ENCODE measurements at places on chromosomes 5 and 9. TPM values are rescaled to one million over a fixed set of nuclear protein-coding genes. Genes with fewer than 3 reads are reported as not detected.

DNA sequence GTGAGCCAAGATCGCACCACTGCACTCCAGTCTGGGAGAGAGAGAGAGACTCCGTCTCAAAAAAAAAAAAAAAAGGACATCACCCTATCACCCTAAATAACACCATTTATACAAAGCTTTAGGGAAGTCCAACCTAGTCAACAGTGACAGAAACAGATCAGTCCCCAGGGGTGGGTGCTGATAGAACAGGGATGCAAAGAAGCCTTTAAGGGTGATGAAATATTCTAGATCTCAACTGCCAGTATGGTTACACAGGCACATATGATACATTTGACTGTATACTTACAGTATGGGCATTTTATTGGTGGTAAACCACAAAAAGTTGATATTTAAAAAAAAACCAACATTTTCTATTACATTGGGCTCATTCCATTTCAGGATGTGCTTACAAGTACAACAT lies 4.8 kb downstream of the RETREG1 start:
- H3K36me3 ChIP-seq: no peaks in the 10 kb centered on the region
- H3K27ac ChIP-seq: no peak overlapping the region
- no peaks in the 10 kb centered on the region for H3K27me3 ChIP-seq
- H3K4me1 ChIP-seq: peaks cover 24% of the 10 kb centered on the region
- no peak overlapping the region for H3K4me3 ChIP-seq

- H3K4me3 ChIP-seq: no peak overlapping the region
- H3K27ac ChIP-seq: no peak overlapping the region
- no peak for DNase-seq
- no peaks in the 10 kb centered on the region for H3K27me3 ChIP-seq
- no peaks in the 10 kb centered on the region for H3K4me1 ChIP-seq
Observed at GRCh38 chr5:99314721-99315120, 385.9 kb upstream of the CHD1 start.

- H3K4me1 ChIP-seq: no peaks in the 10 kb centered on the region
- no peak for DNase-seq
- H3K4me3 ChIP-seq: no peak overlapping the region
Observed at GRCh38 chr9:82716821-82717220, 346.1 kb downstream of the RASEF start.

DNA sequence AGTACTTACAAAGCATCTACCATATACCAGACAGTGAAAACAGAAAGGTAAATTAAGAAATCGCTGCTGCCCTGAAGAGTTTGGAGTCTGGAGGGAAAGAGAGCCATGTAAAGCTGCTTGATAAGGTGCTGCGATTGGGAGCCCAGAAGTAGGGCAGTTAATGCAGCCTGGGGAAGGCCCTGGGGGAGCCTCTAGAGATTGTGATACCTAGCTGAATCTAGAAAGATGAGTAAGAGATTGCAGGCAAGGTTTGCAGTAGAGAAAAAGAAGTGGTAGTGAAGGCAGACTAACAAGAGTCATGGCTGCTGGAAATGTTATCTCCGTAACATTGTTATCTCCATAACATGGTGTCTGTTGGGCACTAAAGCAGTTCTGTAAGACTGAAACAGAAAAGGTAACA lies 24.0 kb upstream of the GLIPR2 start:
- peaks cover 2% of the 10 kb centered on the region for H3K36me3 ChIP-seq
- no peaks in the 10 kb centered on the region for H3K4me1 ChIP-seq
- DNase-seq: no peak
- no peak overlapping the region for H3K4me3 ChIP-seq
- H3K27ac ChIP-seq: no peak overlapping the region

GRCh38 chr5:125043781-125044391 lies 297.4 kb upstream of the ZNF608 start:
- no peak overlapping the region for H3K4me3 ChIP-seq
- no peaks in the 10 kb centered on the region for H3K36me3 ChIP-seq
- H3K27ac ChIP-seq: no peak overlapping the region

DNA sequence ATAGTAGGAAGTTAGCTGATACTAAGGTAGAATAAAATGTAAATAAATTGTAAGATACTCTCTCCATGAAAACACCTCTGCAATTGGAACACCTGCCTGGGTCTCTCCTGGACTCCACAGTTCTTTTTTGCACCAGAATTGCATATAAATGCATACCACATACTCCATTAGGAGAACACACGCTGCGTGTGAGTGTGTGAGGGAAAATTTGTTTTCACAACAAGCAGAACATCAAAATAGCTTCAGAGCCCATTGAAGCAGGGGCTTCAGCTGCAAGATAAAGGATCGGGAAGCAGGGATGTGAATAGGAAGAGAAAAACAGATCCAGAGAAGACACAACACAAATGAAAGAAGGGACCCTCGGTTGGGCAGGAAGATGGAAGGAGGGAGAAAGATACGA lies 389.8 kb upstream of the BRINP1 start:
- no peaks in the 10 kb centered on the region for H3K27me3 ChIP-seq
- no peak overlapping the region for H3K27ac ChIP-seq
- no peak overlapping the region for H3K4me3 ChIP-seq
- no peaks in the 10 kb centered on the region for H3K4me1 ChIP-seq
- no peak for DNase-seq

GRCh38 chr9:83281306-83282255 lies 218.6 kb upstream of the RASEF start:
- no peak for DNase-seq
- no peaks in the 10 kb centered on the region for H3K4me1 ChIP-seq
- H3K36me3 ChIP-seq: no peaks in the 10 kb centered on the region

- peaks cover 6% of the 10 kb centered on the region for H3K4me1 ChIP-seq
- H3K27me3 ChIP-seq: no peaks in the 10 kb centered on the region
- no peak overlapping the region for H3K27ac ChIP-seq
- H3K4me3 ChIP-seq: no peak overlapping the region
- DNase-seq: no peak
Observed at GRCh38 chr5:81230416-81230815, 2.7 kb upstream of the CKMT2 start.

GRCh38 chr5:72018143-72018803 lies 89.0 kb upstream of the MAP1B start:
- peaks cover 25% of the 10 kb centered on the region for H3K27me3 ChIP-seq
- DNase-seq: peak; percentile 17
- no peak overlapping the region for H3K4me3 ChIP-seq
- no peaks in the 10 kb centered on the region for H3K36me3 ChIP-seq
- no peak overlapping the region for H3K27ac ChIP-seq

DNA sequence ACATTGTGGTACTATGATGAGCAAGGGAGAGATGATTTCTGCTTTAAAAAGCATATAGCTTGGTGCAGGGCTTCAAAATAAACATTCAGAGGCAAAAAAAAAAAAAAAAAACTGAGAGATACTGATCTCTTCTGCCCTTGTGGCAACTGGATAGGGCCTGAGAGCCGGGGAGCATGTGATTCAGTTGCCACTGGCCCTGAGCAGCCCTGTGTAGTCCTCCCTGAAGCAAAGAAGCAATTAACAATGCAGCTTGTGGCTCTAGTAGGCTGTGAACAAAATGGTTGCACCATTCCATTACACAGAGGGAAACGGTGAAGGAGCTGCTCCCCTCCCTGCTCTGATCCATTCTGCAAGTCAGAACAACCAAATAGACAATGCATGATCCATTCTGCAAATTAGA lies 347.5 kb upstream of the DAB2 start:
- no peaks in the 10 kb centered on the region for H3K4me1 ChIP-seq
- no peak overlapping the region for H3K27ac ChIP-seq
- H3K36me3 ChIP-seq: no peaks in the 10 kb centered on the region
- no peak overlapping the region for H3K4me3 ChIP-seq
- H3K27me3 ChIP-seq: no peaks in the 10 kb centered on the region
- no peak for DNase-seq

The PCDHGA3 gene
- total RNA-seq: not detected

The SH3GL2 gene
- total RNA-seq: not detected

The SARDH gene
- 8.8 TPM for total RNA-seq

The PRXL2C gene
- 9.3 TPM for total RNA-seq

The ZNF782 gene
- total RNA-seq: 10.3 TPM
